Right lung (tissue), 10 donors: ENCODE measurements at places on chromosomes 16 and 17.

- no peak for DNase-seq
These were observed 360.6 kb upstream of the XYLT1 start for GRCh38 chr16:17831330-17831729.

GRCh38 chr17:64218066-64218465 is 45.0 kb downstream of the TEX2 start:
- DNase-seq, result no peak

GRCh38 chr17:34287875-34288274 is 2.3 kb downstream of the CCL11 start:
- no peak for DNase-seq

GRCh38 chr16:82993926-82994325 is 367.2 kb downstream of the CDH13 start:
- DNase-seq, result no peak

- DNase-seq, result no peak
These were observed 68.0 kb downstream of the CBLN1 start for GRCh38 chr16:49213594-49213993.
